ENCODE measurements at places on chromosomes 12 and 14. TPM values are rescaled to one million over a fixed set of nuclear protein-coding genes. Genes with fewer than 3 reads are reported as not detected.

GRCh38 chr14:65449647-65450046, 37.1 kb downstream of the FUT8 start:
- no peak for DNase-seq

DNA sequence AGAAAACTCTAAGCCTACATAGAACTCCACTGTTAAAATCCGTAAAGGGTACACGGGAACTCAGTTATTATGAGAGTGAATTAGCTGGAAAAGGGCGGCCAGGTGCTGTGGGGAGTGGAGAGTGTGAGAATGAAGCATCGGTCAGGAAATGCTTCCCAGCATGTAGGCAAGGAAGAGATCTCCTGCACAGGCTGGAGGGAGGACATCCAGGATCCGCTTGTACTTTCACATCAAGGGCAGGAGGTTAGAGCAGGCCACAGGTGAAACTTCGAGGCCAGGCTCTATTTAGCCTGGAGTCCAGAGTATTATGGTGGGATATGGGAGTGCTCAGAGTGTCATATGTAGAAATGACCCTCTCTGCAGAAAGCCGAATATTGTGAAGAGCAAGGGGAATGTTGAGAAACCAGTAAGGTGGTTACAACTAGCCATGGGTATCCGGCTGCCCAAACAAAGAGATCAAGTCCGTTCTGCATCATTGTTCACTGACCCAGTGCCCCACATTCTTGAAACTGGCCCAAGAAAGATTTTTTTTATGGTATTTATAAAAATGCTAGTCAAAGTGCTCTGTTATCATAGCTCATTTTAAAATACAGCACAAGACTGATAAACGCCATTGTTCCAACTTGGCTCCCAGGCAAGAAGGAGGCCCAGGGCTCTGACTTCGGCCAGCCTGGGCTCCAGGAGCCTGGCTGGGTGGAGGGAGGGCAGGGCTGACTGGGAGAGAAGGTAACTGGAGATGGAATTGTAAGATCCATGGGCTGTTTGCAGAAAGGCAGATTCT, 79.4 kb upstream of the HIF1A start:
- no peak for DNase-seq

DNA sequence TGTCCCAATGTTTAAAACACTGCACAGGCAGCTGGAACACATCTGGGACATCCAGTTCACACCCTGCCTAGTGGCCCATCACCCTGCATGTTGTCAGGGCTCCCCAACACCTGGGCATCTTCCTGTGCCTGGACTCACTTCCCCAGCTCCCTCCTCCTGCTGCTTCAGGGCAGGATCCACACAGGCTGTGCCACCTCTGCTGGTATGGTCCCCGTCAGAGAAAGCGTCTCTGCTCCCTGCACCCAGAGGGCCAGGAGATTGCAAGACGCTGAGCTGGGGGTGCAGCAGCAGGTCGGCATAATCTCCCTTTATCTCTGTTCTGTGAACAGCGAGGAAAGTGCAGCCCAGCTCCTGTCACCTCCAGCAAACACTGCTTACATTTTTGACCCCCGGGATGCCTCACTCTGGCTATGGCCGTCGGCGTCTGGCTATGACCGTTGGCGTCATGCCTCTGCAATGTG, 124.3 kb downstream of the ADGRD1 start:
- DNase-seq = peak; percentile 58

- DNase-seq = no peak
Observed at GRCh38 chr12:80692114-80692513, 15.3 kb upstream of the MYF6 start.

- no peak for DNase-seq
Observed at GRCh38 chr12:53056296-53056695, 6.4 kb downstream of the TNS2 start.

- DNase-seq = no peak
Observed at GRCh38 chr14:50823762-50824636, 7.0 kb downstream of the NIN start.

DNA sequence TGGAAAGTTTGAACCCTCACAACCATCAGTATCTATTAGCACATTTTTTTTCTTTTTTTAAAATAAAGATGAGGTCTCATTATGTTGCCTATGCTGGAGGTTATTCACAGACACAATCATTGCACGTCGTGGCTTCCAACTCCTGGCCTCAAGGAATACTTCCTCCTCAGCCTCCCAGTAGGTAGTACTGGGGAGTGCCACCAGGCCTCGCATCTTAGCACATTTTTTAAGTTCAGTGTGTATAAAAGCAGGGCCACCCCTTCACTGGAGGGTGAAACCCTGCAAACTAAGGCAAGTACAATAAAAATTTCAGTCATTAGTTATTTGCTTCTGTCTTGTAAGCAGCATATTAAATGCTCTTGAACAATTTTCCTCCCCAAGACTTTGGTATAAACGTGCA, 114.2 kb upstream of the SINHCAF start:
- DNase-seq = no peak

DNA sequence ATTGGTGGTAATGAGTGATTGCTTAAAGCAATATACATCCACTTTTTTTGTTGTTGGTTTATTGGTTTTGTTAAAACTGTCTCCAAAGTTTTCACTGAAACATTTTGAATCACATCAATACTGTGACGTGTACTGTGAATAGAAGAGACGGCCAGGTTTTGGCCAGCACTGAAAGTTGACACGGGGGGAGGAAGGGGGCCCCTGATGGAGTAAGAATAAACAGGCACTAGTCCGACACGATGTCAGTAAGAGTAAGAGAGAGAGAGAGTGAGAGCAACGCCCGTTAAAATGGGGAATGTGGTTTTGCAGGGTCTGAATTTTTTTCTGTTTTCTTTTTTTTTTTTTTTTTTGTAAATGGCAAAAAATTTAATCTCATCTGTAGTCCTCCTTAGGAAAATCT, 14.7 kb downstream of the PEBP1 start:
- DNase-seq = no peak

DNA sequence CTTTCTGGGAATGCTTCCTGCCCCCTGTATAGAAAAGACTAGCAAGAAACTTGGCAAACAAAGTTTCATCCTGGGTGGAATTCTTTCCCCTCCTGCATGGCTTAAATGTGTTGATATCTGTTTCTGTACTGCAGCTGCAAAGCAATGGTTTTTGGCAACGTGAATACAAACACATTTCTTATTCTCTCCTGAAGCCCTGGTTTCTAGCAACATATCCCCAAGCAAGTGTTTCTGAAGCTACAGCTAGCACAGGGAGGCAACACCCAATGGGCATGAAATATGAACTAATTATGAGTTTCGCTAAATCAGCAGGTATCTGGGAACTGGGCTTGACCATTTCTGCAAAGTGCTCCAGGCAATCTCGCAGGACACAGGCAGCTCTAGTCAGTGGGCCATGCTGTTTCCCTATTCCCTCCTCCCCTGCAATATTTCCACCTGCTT, 392.3 kb upstream of the TMPO start:
- no peak for DNase-seq

DNA sequence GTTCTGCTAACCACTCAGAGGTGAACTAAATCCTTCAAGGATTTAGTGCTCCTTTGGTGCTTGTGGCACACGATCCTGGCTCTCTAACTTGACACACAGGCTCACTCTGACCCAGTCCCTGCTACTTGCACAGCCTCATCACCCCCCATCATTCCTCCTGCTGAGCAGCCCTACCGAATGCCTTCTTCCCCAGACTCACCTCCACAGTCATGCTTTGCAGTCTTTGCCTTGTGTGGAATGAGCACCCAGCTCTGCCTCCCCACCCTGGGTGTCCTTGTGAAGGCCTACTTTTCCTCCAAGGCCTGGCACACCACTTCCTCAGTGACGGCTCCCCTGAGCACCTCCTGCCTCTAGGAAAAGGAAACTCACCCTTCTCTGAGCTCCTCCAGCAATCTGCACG, 7.9 kb upstream of the TINF2 start:
- DNase-seq = peak; percentile 18

GRCh38 chr14:85252011-85252410, 277.9 kb upstream of the FLRT2 start:
- no peak for DNase-seq

DNA sequence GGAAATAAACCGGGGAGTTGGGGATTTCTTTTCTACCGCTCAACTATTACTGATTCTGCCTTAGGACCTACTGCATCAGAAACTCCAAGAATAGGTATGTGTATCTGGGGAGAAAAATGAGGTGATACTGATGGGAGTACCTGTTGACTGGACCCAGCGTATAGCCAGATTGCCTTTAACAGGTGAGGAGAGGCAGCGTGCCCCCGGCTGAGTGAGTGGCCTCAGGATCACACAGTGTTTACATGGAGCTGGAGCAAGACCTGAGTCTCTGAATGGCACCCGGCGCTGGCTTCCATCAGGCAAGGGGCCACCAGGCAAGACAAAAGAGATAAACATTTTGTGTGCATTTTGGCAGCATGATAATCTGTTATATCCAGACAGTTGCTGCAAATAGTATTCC, 496.2 kb downstream of the EGLN3 start:
- DNase-seq = peak; percentile 59

GRCh38 chr14:38199076-38199475, 8.6 kb upstream of the SSTR1 start:
- no peak for DNase-seq

- no peak for DNase-seq
Observed at GRCh38 chr12:110704750-110705149, 15.8 kb upstream of the HVCN1 start.

DNA sequence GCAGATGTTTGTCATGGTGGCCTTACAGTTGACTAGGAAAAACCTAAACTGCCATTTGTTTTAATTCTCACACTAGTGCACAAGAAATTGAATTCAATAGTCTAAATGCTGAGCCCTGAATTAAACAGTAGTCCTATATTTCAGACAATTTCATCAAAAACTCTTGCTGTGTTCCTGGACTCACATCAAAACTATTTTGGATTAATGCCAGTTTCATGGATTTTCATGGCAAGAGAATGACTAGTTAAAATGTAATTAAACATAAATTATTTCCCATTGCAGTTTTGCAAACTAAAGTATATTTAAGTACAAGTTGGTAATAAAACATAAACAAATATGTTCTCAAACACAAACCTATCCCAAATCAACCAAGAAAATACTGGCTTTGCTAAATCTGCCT, 468.0 kb upstream of the PRICKLE1 start:
- no peak for DNase-seq

DNA sequence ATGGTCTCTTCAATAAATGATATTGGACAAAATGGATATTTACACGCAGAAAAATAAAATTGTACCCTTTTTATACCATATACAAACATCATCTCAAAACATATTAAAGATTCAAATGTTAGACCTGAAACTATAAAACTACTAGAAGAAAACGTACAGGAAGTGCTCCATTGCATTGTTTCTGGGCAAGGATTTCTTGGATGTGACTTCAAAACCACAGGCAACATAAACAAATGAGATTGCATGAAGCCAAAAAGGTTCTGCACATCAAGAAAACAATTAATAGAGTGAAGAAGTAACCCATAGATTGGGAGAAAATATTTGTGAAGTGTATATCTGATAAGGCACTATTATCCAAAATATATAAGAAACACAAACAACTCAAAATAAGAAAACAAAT, 812.4 kb downstream of the NRXN3 start:
- no peak for DNase-seq

DNA sequence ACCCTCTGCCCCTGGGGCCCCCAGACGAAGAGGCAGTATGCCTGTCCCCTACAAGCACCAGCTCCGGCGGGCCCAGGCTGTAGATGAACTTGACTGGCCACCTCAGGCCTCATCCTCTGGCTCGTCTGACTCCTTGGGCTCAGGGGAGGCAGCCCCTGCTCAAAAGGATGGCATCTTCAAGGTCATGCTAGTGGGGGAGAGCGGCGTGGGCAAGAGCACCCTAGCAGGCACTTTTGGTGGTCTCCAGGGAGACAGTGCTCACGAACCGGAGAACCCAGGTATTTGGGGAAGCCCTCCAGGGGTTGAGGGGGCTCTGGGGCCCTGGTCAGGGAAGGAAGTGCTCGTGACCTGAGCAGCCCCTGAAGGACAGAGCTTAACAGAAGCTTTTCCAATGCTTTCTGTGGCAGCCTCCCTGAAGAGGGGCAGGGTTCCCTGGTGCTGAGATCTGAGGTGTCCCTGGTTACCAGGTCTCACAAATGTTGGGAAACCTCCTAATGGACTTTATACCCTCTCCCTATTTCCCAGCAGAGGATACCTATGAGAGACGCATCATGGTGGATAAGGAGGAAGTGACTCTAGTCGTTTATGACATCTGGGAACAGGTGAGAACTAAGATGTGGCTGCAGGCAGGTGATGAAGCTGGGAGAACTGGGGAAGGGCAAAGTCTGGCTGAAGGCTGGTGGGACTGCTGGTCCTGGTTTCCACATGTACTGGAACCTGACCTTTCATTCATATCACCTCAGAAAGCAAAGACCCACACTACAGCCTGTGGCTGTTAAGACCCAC, 1.9 kb downstream of the REM2 start:
- DNase-seq = no peak

DNA sequence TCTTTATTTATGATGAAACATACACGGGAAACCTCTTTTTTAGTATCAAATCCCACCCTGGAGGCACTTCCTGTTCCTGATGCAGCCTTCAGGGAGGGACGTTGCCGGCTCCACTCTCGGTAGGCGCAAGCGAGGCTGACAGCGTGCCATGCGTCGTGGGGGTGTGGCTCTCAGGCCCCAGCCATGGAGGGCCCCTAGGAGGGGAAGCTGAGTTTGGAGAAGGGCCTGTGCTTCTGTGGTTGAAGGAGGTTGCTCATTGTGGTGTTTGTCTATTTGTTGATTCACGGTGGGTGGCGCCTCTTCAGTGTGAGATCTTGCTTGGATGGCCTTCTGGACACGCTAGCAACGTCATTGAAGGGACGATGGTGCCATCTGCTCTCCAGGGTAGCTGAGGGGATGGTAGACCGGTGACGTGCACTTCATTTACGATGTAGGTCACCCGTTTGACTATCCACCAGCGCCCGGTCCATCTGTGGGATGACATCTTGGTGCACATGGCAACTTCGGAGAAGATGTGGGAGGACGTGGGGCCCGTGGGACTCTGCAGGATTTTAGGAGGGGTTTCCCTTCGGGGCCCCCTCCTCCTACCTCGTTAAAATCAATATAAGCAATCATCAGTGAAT, 126.3 kb upstream of the RTL1 start:
- peak; percentile 70 for DNase-seq

DNA sequence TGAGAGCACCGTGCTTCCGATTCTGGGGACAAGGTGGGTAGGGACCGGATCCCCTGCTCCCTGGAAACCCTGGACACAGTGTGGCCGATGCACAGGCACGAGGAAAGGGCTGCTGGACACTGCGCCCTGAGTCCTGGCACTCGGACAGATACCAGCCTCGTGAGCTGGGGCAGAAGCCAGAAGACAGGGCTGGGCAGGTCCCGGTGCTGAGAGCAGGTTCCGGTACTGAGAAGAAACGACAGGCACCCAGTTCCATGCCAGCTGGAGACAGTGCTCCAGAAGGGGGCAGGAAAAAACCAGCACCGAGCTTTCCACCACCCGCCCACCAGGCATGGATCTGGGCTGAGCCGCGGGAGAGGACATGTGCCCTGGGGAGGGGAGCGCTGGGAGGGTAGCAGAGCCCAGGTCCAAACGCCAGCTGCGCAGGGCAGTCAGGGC, 6.5 kb downstream of the XRCC3 start:
- DNase-seq = no peak

Gene ADAM21
- total RNA-seq = not detected

Gene TAC3
- total RNA-seq = not detected

Gene ZDHHC22
- total RNA-seq = not detected

Gene LRRC43
- total RNA-seq = not detected

Gene C12orf50
- total RNA-seq = not detected

Gene CLEC14A
- total RNA-seq = 36.4 TPM

Gene ZNF664
- 55.1 TPM for total RNA-seq

Gene HOXC10
- 27.9 TPM for total RNA-seq
